ENCODE measurements at places on chromosomes 3 and 15.
A peak's percentile ranks its signal among the peaks of the same experiment; 100 is the strongest.

- no peak for DNase-seq
These were observed 170.1 kb downstream of the VPS8 start for GRCh38 chr3:184982076-184982475.

GRCh38 chr3:136858381-136858780 is 3.6 kb upstream of the NCK1 start:
- DNase-seq: peak; percentile 21

- no peak for DNase-seq
These were observed 29.6 kb upstream of the SNRPA1 start for GRCh38 chr15:101324524-101325177.

- DNase-seq: no peak
These were observed 59.2 kb upstream of the APEH start for GRCh38 chr3:49614936-49615335.

GRCh38 chr3:112568642-112569041 is 6.8 kb downstream of the SLC35A5 start:
- DNase-seq: no peak
